SJSA1 (cell line): ENCODE measurements at places on chromosomes 12 and 14. TPM values are rescaled to one million over a fixed set of nuclear protein-coding genes. Genes with fewer than 3 reads are reported as not detected.

STXBP6 gene
- total RNA-seq = 0.78 and 6.4 TPM in 2 replicates

AGAP2 gene
- 0.78 and 0.89 TPM in 2 replicates for total RNA-seq

AQP6 gene
- total RNA-seq = not detected in 2 replicates

- DNase-seq = no peak
These were observed 49.7 kb upstream of the ARHGAP5 start for GRCh38 chr14:32027255-32027939.

DNA sequence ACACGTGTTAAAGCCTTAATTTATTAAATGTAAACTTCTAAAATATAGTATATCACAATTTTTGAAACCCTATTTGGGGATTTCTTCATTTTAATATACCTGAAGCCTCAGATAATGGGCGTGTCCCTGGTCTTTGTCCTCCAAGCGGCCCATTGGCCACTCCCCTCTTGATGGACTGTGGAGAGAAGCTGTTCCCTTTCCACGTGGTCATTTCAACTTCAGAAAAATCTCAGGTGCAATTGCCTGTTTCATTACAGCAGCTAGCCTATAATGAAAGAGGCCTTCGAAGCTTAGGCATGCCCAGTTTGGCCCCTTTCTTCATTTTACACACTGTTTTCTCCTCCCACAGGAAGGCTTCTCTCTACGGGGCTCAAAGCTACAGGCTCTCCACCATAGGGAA lies 131.4 kb upstream of the ARHGAP5 start:
- no peak for DNase-seq

DNA sequence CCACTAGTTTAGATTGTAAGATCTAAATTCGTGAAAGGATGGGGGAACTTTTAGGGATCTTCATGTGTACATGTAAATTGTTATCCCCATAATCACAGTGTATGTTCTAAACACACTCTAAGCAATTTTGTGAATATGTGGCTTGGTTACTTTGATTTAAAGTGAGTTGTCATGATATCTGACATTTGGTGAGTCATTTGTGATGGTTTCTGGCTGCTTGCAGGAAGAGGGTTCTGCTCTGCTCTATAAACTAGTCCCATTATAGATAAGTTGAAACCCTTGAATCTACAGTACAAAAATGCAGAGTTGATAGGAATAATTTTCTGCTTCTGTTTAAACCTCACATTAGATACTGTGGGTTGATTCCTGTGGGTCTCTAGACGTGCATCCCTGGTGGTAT lies 14.8 kb downstream of the GUCY2C start:
- DNase-seq = no peak

DNA sequence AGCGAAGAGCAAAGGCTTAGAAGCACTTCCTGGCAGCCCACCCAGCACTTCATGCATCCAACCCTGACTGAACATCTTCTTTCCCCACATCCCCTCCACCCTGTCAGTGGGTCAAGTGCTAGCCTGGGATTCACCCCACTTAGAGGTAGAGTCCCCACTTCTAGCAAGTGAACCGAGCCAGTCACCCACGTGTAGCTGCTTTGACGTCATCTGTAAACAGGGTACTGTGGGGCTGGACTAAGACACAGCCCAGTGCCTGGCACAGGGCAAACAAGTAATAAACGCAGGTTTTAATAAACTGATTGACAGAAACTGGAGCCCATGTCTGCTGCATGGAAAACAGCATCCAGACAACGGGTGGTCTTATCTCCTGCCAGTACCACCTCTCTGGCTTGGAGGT lies 61.7 kb downstream of the ITPK1 start:
- DNase-seq = no peak

DNA sequence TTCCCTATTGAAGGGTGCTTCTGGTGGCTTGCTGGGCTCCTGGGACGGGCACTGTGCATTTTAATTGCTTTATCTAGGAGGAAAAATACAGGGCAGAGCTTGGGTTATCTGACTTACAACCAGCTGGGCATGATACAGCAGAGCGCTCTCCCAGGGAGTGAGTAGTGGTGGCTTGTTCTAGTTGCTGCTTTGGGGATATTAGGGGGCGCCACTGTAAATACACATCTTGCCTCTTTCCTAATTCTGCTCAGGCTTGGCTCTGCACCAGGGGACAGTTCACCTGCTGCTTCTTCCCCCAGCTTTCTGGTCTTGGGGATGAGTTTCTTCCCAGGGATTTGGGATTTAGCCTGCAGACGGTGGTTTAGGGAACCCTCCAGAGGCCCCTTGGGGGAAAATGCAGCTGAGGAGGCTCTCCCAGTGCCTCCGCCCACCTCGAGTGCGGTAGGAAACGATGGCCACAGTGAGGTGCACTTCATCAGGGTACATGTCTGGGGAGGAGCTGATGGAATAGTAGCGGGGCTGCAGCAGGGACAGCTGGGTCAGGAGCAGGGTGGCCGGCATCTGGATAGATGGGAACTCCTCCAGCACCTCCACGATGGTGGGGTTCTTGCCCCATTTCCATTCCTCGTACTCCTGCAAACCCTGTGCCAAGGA lies 36.9 kb upstream of the FBXO21 start:
- no peak for DNase-seq

DNA sequence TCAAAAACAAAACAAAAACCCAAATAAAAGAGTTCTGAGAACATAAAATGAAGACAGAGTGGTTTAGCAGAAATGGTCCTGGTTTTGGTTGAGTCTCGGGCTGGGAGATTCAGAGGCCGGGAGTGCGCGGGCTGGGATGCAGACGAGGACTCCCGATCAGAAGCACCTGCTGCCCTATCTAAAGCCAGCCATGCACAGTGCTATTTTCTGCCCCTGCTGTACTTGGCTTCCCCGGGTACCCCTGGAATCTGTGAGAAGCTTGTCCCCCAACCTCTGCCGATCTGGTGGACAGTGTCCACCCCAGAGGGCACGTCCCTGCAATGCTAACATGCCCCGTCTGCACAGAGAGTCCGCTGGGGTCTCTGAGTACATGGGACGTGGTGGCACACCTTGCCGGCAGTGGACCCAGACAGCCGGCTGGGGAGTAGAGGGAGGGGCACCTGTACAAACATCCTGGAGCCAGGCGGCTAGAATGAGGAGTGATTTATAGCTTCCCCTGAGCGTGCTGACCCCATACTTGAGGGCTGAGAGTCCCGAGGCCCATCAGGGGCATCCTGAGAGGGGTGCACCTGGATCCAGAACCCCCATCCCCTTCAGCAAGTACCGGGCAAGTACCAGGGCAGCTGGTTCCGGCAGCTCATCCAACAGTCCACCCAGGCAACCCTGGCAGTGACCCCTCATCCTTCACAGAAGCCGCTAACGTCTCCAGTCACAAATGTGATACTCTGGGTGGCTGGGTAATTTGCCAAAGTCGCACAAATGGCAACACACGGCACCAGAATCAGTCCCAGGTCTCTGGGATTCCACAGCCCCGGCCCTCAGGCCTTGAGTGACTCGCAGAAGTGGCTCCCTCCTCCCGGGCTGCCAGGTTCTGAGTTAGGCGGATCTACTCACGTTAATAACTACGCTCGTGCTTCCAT lies 37.1 kb downstream of the CHGA start:
- DNase-seq = no peak

DNA sequence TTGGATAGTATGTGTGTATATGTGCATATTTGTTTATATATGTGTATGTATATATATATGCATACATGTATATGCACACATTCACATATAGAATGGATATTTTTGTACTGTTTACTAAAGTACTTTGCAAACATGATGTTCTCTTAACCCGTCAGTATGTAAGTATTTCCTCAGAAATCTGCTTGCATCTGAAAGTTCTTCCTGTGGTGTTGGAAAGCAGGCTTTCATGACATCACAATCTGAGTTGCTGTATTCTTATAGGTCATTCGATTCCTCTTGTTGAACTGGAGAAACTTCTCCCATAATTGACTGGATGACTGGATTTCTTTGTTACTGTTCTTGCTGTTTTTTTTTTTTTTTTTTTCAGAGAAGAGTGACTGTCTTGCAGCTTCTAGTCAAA lies 29.1 kb downstream of the GABARAPL1 start:
- DNase-seq = no peak

DNA sequence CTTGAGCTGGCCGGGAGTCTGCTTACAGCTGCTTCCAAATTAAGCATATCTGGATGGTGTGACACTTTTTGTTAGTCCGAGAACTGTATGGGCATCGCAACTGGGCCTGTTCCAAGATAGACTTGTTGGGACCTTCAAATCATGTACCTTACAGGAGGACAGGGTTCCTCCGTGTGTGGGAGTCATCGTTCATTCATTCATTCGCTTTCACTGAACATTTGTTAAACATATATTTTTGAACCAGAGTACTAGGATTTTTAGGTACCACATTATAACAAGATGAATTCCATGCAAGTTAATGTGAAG lies 387 bp upstream of the IPO8 start:
- no peak for DNase-seq

DNA sequence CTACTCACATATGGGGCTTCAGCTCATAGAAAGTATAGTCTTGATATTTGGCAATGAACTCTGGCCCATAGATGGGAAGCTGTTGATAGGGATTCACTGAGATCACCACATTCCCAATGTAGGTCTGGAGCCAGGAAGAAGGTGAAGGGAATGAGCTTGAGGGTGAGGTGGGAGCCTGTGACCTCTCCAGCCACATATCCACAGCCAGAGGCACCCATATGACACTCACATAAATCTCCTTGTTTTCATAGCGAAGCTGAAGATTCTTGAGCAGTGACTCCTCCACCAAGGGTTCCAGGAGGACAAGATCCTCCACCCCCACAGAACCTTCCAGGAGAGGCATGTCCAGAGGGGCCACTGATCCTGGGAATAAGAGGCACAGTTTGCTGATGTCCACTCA lies 1.9 kb downstream of the MYO1A start:
- DNase-seq = no peak

DNA sequence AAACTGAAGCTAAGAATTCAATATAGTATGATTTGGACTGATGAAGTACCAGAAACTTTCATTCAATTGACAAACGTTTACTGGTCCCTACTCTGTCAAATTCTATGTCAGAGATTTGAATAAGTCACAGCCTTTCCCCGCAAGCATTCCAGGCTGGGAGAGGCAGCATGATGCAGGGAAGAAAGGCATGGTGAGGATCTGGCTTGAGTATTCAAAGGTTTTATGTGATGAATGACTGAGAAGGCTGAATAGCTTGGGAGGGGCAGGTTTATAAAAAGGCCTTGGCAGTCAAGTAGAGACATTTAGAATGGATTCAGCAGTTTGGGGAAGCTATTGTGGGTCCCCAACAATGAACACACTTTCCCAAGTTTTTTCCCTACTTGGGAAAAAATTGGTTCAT lies 431.8 kb downstream of the DPF3 start:
- no peak for DNase-seq

DNA sequence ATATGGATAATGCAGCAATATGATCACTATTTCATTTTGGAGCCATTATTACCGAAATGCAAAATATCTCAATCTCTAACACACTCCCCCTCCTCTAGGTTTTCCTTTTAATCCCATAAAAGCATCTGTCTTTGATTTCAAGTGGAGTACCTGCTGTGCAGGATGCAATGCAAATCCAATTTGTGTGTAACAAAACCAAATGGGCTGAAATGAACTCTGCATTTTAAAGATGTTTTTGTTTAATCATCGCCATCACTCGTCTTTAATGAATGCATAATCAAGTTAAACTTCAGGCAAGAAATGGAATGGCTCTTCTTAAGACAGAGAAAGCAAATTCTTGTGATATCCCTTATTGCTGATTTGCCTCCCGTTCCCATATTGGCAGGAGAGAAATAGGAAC lies 114.3 kb downstream of the SLC15A5 start:
- no peak for DNase-seq
